ENCODE measurements at places on chromosomes 4 and X.

- DNase-seq: no peak
Measured at GRCh38 chrX:43753637-43754036, 97.5 kb downstream of the MAOA start.

GRCh38 chr4:128721896-128722295, 87.6 kb upstream of the JADE1 start:
- no peak for DNase-seq

DNA sequence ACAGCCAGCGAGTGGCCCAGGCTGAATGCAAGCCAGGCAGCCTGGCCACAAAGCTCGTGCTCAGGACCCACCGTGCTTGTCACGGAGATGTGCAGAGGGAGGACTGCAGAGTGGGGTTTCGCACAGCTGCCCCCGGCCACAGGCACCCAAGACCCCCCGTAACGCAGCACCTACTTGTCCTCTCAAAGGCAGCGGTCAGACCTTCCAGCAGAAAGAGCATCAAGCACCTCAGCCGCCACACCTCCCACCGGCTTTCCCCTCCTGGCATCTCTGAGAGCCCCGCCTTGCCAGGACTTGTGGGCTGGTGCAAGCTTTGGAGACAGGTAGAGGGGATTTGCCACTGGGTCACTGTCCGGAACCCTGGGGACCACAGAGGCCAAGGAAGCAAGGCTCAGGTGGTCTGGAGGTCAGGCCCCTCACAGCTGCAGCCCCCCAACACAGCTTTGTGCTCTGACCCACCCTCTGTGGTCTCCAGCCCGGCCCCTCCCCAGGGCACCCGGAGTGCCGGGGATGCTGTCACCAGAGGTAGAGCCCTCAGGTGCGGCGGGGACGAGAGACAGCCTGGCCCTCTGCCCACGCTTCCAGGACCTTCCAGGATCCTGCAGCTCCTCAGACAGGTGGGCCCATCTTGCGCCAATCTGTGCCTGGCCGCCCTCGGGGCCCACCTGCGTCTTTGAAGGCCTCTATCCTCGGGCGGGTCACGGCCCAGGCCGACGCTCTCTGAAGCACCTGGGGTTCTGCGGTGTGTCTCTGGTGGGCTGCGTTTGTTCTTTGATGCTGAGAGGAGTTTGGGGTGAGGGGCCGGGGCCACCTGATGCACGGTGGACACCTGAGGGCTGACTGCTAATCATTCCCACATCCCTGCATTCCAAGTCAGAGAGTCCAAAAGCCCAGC, 34.4 kb upstream of the HMX1 start:
- peak; percentile 49 for DNase-seq

DNA sequence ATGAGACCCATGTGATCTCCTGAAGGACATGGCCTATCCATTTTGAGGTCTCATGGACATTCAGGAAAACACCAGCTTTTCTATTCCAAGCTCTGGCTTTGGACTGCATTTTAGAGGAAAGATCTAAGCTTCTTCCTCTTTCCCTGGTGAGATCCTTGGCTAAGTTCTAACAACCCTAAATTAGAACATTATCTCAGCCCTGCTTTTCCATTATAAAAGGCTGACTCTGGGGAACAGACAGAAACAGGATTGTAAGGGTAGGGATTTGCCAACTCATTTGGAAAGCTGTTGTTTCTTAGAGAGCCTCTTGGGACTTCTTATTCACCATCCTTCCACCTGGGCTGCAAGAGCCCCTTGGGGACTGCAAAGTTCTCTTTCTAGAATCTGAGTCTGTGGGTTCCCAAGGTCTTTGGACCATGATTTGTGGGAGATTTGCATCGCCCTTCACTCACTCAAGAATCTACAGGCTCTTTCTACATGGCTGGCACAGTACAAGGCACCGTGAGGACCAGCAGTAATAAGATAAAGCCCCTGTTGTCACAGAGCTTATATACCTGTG, 146.9 kb downstream of the FNIP2 start:
- no peak for DNase-seq

GRCh38 chr4:179631321-179631720, 2189.1 kb upstream of the AGA start:
- no peak for DNase-seq

DNA sequence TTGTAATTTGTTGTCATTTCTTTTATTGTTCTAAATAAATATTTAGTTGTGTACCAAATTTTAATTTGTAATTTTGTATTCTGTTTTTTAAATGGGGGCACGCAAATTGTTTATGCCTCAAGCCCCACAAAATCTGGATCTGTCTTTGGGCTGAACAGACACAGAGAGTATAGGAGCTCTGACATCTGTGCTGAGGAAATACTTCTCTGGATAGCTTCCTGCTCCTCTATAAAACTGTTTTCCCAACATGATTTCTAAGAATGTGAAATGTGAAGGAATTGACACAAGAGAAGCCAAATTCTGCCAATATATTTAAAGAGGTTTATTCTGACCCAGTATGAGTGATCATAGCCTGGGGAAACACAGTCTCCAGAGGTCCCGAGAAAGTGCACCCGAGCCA, 93.0 kb downstream of the IL13RA2 start:
- no peak for DNase-seq

DNA sequence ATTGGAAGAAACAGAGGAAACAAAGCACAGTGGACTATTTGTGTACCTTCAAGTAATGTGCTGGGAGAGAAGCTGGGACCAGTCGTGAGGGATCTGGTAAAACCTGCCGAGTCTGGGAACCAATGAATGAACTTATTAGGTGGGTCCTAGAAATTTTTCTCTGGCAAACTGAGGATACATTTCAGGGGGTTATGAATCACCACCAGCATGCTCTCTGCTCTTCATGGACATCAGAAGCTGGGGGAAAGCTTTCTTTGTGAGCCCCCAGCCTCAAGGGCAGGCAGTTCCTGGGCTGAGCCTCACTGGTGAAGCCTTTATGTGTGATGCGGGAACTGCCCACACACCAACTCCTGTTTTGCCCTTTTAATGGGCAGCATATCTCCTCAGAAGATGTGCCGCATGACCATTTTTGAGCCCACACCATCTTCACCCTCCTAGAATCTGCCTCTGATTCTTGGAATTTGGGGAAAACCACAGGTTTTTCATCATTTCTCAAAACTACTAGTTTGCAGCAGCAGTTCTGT, 95.4 kb upstream of the ENPP6 start:
- no peak for DNase-seq

DNA sequence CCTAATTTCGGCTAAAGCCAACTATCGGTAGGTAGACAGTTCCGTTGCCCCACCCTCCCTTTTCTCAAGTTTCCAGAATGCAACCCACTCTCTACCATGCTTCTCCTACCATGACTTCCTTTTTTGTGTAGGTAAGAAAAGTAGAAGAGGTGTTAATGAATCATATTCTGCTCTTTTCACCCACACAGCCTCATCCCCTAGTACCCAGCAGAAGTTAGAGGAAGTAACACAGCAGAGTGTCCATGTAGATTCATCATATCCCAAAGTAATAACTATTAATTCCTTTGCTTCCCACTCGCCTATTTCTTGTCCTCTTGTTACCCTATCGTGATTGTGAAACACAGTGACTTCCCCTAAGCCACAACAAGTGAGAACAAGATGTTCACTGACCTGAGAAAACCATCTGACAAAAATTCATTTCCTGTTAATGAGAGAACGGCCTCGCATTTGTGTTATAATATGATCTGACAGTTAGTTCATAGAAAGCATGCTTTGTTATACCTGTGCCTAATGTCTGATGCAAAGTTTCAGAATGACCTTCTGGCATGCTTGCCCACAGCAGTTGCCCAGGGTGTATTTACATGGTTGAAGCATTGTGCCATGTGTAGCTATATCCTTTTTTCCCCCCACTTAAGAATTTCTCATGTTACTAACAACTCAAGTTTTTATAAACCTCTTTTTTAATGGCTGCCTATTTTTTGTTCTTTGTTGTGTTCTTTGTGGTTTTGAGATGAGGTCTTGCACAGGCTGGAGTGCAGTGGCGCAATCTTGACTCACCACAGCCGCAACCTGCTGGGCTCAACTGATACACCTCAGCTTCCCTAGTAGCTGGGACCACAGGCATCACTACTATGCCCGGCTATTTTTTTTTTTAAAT, 185.6 kb downstream of the RAP1GDS1 start:
- no peak for DNase-seq

All from heart left ventricle (tissue), 16 donors.